ENCODE measurements at places on chromosomes 4 and X.

DNA sequence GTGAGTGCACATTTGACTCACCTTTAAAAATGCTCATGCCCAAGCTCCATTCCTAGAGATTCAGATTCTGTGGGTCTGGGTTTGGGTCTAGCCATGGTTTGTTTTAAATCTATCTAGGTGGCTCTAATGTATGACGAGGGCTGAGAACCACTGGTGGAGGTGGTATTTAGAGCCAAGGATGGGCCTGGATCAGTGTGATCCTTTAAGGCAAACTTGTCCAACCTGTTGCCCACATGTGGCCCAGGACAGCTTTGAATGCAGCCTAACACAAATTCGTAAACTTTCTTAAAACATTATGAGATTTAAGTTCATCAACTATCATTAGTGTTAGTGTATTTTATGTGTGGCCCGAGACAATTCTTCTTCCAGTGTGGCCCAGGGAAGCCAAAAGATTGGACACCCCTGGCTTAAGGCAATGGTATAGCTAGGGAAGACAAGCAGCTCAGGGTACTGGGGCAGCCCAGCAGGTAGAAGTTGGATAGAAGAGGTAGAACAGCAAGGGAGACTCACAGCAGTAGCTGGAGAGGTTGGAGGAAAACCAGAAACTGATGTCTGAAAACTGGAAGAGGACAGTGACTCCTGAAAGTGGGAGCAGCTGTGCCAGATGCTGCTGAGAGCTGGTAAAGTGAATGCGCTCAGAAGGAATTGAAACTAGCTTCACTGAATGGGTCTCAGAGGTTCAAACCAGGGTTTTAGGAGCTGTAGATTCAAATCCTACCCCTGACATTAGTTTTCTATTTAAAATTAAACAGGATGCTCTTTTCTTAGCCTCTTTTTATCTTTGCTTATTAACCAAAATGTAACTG lies 18.2 kb downstream of the ADD1 start:
- DNase-seq: no peak

- DNase-seq: no peak
These were observed 556.6 kb upstream of the DIPK2B start for GRCh38 chrX:45757272-45757671.

DNA sequence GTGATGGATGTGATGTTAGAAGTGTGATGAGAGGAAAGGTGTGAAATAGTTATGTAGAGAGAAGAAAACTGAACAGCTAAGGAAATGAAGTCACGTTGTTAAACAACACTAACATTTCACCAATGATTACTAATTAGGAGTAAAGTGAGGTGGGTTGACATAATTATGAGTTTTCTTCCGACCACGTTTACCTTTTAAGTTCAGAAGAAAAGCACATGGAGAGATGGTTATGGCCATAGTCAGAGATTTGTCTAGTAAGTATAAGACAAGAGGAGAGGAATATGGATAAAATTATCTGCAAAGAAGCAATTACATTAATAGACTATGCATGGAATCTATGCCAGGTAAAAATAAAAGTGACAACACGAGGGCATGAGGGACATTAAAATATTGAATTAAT lies 551.3 kb upstream of the TECRL start:
- DNase-seq: no peak

DNA sequence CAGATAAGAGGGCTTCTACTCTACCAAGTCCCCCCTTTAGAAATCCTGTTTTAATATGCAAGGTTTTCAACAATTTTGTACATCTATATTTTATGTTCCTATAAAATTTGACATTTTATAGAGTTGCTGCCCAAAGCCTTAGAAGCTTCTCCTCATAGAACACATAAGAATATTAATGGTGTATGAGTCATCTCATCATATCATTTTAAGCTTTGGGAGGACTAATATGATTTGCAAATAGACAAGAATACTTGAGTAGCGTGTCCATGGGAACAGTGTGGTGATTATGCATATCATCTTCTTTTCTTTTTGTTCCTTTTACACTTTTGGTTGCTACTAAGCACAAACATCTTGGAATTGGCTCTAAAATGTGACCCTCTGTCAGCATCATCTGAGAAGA lies 56.7 kb upstream of the HUWE1 start:
- no peak for DNase-seq

DNA sequence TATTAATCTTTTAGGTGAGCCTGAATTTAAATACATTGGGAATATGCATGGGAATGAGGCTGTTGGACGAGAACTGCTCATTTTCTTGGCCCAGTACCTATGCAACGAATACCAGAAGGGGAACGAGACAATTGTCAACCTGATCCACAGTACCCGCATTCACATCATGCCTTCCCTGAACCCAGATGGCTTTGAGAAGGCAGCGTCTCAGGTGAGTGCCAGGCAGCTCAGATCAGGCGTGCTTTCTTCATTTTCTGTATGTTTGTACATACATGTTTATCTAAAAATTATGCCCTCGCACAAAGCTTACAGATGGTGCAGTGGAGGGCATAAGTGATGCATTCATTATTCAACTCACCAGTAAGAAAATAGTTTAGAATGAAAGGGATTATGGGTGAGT lies 85.6 kb downstream of the CPE start:
- DNase-seq: no peak

- DNase-seq: peak; percentile 66
These were observed 12.3 kb downstream of the MSX1 start for GRCh38 chr4:4871573-4872313.

Data from type B pancreatic cell (in vitro differentiated cells).